ENCODE measurements at places on chromosomes 2 and 18.
A peak's percentile ranks its signal among the peaks of the same experiment; 100 is the strongest.

GRCh38 chr2:200782251-200782650 lies 29.5 kb upstream of the BZW1 start:
- no peak for DNase-seq

- DNase-seq, result no peak
These were observed 611.6 kb upstream of the VRK2 start for GRCh38 chr2:57434972-57435371.

DNA sequence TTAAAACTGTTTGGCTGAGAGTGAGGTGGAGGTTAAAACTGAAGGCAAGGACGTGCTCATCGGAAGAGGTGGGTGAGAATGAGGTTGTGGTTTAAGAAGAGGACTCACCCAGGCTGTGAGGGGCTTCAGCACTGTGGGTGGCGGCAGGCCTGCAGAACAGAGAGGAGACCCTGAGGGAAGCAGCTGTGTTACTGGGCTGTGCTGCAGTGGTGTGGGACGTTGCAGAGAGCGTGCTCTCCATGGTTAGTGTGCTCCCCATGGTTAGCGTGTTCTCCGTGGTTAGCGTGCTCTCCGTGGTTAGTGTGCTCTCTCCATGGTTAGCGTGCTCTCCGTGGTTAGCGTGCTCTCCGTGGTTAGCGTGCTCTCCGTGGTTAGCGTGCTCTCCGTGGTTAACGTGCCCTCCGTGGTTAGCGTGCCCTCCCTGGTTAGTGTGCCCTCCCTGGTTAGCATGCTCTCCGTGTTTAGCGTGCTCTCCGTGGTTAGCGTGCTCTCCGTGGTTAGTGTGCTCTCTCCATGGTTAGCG lies 68.5 kb upstream of the NFATC1 start:
- DNase-seq, result no peak

GRCh38 chr2:200185628-200186000 lies 120.9 kb upstream of the SPATS2L start:
- no peak for DNase-seq

- DNase-seq, result no peak
These were observed 18.6 kb upstream of the KCNG2 start for GRCh38 chr18:79779021-79779699.

DNA sequence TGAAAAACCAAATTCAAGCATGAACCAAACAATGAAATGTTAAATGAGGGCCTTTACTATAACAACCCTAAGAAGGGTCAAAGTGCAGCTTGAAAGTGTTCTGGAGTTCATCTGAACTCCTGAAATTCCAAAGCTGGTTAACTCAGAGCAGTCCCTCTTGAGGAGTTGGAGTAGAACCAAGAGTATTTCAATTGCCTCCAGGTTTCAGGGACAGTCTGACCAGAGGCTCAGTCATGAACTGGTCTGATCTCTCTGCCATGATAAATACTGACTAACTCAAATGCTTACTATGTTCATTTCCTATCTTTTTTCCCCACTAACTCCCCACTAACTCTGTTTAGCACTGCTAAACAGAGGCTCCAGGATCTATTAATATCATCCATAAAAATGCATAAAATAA lies 2.7 kb downstream of the STARD7 start:
- DNase-seq, result peak; percentile 51

DNA sequence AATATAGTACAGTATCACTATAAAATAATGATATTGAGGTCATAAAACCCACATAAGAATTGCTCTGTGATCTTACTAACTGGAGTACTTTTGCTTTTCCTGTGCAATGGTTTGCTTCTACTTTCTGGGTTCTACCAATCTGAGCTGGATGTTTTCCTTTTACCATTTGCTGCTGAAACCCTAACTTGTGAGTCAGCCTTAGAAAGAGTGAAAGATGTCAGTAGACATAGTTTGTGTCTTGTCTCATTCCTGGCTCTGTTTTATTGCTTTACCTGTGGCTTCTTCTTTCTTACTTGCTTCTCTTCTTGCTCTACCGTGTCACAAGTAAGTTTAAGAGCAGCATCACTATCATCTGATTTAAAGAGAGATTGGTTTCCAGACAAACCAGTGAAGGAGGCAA lies 61.0 kb downstream of the MBD2 start:
- no peak for DNase-seq

GRCh38 chr2:160753331-160753654 lies 259.7 kb upstream of the RBMS1 start:
- no peak for DNase-seq

DNA sequence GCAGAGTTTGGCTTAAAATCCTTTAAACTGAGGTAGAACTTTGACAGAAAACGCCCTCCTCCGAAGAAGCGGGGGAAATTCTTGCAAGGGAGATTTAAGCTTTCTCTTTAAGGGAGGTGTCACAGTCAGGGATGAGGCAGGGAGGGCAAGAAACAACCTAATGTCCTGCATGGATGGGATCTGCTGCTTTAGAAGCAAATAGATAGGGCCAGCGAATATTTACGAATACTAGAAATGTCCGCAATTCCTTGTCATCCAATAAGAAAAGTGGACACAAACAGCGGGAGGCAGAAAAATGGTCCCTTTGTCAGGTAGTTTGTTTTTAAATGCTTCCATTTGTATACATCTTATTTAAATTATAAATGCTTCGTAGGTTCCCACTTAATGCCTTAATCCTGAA lies 12.0 kb downstream of the MEIS1 start:
- DNase-seq, result no peak

DNA sequence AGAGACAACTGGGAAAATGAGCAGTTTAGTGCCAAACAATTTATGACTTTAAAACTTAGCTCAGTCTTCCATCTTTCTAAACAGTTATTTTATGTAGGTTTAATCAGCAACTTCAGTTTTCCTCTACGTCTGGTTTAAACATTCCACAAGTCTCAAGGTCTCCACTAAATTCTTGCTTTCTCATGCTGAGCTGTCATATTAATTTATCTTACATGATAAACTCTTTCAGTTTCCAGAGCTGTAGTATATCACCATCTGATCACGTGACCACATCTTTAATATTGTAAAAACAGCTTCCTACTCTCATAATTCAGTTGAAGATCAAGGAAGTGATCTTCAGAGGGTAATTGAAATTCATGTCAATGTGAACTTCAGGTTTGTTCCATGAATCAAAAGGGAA lies 158.6 kb downstream of the ZNF804A start:
- DNase-seq, result no peak

- DNase-seq, result peak; percentile 50
These were observed 285.0 kb upstream of the PARD3B start for GRCh38 chr2:204260162-204260877.

- peak; percentile 15 for DNase-seq
These were observed 106.4 kb upstream of the CCDC85A start for GRCh38 chr2:56077359-56077915.

- DNase-seq, result no peak
These were observed 46.7 kb downstream of the KIDINS220 start for GRCh38 chr2:8790739-8791162.

- no peak for DNase-seq
These were observed 1.6 kb downstream of the KLHL14 start for GRCh38 chr18:32771169-32771751.

GRCh38 chr2:197140045-197140444 lies 170.5 kb downstream of the ANKRD44 start:
- no peak for DNase-seq

DNA sequence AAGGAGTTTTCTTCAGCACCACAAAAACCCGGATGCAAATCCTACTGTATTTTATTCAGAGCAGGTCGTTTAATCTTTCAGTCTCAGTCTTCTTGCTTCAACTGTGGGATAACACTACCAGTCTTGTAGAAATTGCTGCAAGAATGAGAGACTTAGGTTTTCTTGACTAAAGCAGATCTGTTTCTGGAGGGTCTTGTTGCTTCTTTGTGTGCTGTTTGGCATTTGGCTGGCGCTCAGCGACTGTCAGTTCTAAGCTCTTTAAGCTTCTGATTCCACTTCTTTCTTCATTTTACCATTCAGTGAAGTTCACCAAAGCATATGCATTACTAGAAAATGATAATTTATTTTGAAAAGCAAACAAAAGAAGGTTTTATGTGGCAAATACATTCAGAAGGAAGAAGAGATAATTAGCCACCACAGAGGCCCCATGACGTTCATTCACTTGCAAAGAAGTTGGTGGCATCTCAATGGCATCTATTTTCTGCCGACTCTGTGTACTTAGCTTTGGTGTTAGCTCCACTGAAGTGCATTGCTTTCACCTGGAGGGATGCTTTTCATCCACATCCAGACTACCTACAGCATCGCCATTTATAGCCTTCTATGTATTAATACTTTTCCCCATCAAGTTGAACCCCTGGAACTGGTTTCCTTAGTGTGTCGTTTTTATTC lies 53.7 kb downstream of the TRIB2 start:
- DNase-seq, result no peak

DNA sequence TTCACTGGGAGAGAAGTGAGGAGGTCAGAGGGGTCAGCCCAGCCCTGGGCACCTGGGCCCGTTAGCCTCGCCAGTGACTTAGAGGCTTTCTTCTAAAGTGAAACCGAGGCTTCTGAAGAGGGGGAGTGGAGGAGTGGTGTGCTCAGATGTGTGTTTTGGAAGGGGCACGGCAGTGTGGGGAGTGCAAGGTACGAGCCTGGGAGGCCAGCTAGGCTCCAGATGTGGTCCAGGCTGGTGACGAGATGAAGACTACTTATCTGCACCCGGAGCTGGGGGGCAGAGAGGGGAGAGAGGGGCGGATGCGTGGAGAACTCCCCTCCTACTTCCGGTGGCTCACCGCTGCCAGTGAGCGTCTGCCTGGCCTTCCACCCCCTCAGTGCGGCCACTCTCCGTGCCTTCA lies 371.3 kb upstream of the HS6ST1 start:
- DNase-seq, result no peak

DNA sequence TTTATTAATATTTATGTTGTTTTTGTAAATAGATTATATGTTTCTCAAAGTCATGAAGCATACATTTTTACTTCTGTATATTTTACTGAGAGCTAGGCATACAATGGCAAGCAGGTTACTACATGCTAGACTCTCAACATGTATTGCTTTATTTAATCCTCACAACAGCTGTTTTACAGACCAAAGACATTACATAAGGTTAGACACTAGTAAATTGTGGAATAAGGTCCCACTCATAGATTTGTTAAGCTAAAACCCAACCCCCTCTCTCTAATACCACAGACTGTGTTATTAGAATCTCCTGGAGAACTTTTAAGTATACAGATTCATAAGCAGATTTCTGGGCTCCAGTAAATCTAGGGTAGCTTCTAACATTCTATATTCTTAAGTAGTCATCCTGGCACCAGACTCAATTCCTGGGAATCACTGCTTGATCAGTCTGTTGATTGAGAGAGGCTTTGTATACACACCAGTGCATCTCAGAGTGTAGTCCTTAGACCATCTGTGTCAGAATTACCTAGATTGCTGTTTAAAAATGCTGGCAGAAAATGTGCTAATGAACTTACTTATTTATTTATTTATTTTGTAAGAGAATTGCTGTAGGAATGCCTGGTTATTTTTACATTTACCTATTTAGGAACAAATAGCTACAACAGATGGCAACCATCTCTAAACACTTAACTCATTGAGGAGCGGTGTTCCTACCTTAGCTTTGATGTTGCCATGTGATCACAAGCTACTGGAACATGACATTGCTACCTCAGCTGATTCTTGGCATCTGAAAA lies 153.5 kb upstream of the CAVIN2 start:
- no peak for DNase-seq

GRCh38 chr2:23430263-23430662 lies 45.3 kb downstream of the KLHL29 start:
- DNase-seq, result peak; percentile 72

DNA sequence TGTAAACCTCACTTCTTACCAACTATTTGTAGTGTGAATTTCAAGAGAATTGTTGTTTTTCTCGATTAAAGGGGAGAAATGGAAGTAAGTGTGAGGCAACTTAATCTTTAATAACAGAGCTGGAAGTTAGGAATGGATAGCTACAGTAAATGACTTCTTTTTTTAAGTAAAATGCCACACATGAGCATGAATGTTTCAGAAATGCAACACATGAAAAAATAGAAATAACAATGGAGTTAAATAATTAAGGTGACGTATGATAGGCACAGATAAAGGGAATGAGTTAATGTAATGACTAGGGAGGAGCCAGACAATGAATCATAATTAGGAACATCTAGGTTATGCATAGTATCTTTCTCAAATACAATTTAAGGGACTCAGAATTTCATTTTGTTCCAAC lies 3.4 kb downstream of the REL start:
- no peak for DNase-seq

- DNase-seq, result peak; percentile 37
These were observed 267.0 kb upstream of the HS6ST1 start for GRCh38 chr2:128585706-128586105.

DNA sequence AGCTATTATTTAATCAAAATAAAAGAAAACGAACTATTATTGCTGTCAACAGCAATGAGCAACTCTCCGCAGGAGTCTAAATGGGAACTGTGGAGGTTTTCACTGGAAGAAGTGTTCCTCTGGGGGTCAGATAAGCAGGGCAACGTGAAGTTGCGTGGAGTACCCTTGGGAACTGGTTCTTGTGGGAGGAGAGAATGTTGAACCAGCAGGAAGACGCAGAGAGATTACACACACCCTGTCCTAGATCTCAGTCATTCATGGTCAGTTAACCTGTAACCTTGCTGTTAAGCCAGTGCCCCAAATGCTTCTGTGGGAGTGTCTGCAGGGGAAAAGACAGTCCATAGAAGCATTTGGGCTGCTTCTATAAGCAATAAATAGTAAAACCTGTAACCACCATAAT lies 20.4 kb upstream of the CABLES1 start:
- peak; percentile 24 for DNase-seq

DNA sequence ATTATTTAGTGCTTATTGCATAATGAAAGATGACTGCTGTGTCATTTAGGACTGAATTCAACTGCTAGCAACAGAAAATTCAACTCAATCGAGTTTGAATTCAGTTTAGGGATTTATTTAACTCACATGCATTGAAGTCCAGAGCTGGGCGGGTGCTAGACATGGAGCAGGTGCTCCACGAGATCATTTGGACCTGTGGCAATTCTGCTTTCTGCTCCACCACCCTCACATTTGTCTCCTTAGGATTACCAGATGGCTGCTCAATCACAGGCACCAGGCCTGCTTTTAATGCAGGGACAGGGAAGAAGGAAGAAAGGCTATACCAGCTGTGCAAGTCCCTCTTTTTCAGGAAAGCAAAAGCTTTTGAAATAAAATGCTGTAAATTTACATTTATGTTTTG lies 572.9 kb upstream of the SLC8A1 start:
- DNase-seq, result no peak

GRCh38 chr2:145538661-145539350 lies 1018.9 kb upstream of the ZEB2 start:
- no peak for DNase-seq

DNA sequence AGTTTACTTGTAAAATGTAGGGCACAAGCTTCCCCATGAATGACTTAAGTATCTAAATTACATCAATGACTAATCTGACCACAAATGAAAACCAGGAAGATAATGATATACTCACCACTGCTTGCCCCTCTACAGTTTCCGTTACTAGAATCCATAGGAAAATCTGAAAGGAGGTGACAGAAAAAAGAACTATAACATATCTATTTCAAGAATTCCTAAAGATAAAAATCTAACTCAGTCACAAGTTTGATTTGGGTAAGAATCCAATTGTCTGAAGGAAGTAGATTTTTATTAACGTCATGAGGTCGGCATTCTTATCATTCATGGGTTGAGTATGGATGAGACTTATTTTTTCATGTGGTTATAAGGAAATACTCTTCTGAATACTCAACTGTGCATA lies 7.8 kb downstream of the FRZB start:
- no peak for DNase-seq

Measured in hepatic stellate cell (primary cell).